ENCODE measurements at places on chromosomes 11 and 22. TPM values are rescaled to one million over a fixed set of nuclear protein-coding genes. Genes with fewer than 3 reads are reported as not detected.

DNA sequence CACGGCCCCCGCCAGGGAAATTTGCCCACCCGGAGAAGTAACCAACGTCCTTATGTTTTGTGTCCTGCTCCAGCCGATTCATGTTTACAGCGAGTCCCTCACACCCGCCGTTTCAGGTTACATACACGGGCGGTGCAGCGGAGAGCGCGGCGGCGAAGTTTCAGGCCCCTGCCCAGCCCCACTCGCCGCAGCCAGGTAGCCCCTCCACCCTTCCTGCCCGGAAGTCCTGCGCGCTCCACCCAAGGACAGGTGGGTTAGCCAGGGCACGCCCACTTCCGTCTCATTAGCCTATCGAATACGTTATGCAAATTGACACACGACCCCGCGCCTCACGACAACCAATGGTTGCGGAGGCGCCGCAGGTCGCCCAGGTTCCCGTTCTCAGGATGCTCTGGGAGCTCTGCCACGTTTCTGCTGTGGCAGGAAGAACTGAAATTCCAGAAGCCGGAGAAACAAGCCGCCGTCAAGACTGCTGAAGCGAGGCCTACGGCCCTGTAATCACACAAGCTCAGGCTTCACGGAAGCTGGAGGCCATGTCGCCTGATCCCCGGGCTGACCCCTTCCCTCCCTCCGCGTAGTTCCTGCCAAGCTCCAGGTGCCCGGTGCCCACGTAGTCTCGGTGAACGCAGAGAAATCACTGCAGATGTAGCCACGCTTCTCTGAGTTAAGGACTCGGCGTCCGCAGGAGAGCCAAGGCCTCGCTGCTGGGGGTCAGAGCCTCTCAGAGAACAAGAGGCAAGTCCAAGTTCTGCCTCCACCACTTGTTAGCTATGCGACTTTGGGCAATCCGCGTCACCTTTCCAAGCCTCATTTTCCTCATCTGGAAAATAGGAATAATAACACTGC is 22.4 kb upstream of the MYH9 start:
- H3K4me1 ChIP-seq, result peaks cover 66% of the 10 kb centered on the region
- H3K27ac ChIP-seq, result peak overlapping the region; percentile 63
- H3K4me3 ChIP-seq, result peak overlapping the region; percentile 34
- DNase-seq, result peak; percentile 32
- H3K36me3 ChIP-seq, result no peaks in the 10 kb centered on the region

GRCh38 chr22:28232204-28232603 is 313.1 kb upstream of the PITPNB start:
- no peaks in the 10 kb centered on the region for H3K4me1 ChIP-seq
- no peaks in the 10 kb centered on the region for H3K36me3 ChIP-seq
- no peak overlapping the region for H3K4me3 ChIP-seq
- DNase-seq, result no peak
- no peak overlapping the region for H3K27ac ChIP-seq
- no peaks in the 10 kb centered on the region for H3K27me3 ChIP-seq

DNA sequence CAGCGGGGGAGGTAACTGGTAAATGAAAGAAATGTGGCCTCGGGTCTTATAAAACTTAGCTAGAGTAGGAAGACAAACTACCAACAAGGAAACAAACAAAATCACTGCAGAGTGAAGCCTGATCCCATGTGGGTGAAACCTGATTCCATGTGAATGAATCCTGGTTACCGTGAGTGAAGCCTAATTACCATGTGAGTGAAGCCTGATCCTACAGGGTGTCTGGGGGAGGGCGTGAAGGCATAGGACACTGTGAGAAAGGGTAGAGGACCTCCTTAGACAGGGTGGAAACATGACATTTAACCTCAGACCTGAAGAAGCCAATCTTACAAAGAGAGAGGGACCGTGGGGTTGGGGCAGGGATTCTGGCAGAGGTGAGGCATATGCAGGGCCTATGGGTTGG is 106.2 kb upstream of the USP47 start:
- peaks cover 10% of the 10 kb centered on the region for H3K27me3 ChIP-seq
- H3K27ac ChIP-seq, result no peak overlapping the region
- no peaks in the 10 kb centered on the region for H3K36me3 ChIP-seq
- H3K4me3 ChIP-seq, result no peak overlapping the region
- no peaks in the 10 kb centered on the region for H3K4me1 ChIP-seq

GRCh38 chr22:48713272-48714205 is 1114.1 kb downstream of the BRD1 start:
- H3K36me3 ChIP-seq, result no peaks in the 10 kb centered on the region
- H3K4me1 ChIP-seq, result no peaks in the 10 kb centered on the region
- DNase-seq, result no peak
- no peak overlapping the region for H3K27ac ChIP-seq
- H3K4me3 ChIP-seq, result no peak overlapping the region

GRCh38 chr11:72013765-72014711 is 15.3 kb downstream of the IL18BP start:
- no peaks in the 10 kb centered on the region for H3K27me3 ChIP-seq
- no peak for DNase-seq
- H3K36me3 ChIP-seq, result peaks cover 100% of the 10 kb centered on the region
- H3K4me3 ChIP-seq, result no peak overlapping the region

TSPO gene
- total RNA-seq, result 45.6 TPM

DNA sequence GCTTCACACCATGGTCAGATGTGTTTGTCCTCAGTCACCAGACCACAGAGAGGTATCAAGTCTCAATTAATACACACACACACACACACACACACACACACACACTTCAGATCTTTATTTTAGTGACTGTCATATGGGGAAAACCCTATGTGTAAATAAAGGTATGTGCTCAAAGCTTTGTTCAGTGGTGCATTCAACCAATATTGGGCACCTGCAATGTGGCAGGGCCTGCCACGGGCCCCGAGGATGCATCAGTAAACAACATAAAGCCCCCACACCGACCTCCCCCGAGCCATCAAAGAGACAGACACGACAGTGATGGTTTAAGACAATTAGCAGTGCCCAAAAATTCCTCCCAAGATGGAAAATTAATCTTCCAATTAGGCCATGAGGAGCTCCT is 51.6 kb downstream of the SHANK2 start:
- no peaks in the 10 kb centered on the region for H3K4me1 ChIP-seq
- no peak for DNase-seq

GRCh38 chr11:11215058-11215815 is 137.8 kb downstream of the CSNK2A3 start:
- no peaks in the 10 kb centered on the region for H3K4me1 ChIP-seq
- no peaks in the 10 kb centered on the region for H3K27me3 ChIP-seq
- H3K4me3 ChIP-seq, result no peak overlapping the region
- H3K36me3 ChIP-seq, result no peaks in the 10 kb centered on the region

GRCh38 chr11:79076526-79077115 is 364.2 kb downstream of the TENM4 start:
- no peak overlapping the region for H3K4me3 ChIP-seq
- no peaks in the 10 kb centered on the region for H3K36me3 ChIP-seq
- DNase-seq, result no peak

DNA sequence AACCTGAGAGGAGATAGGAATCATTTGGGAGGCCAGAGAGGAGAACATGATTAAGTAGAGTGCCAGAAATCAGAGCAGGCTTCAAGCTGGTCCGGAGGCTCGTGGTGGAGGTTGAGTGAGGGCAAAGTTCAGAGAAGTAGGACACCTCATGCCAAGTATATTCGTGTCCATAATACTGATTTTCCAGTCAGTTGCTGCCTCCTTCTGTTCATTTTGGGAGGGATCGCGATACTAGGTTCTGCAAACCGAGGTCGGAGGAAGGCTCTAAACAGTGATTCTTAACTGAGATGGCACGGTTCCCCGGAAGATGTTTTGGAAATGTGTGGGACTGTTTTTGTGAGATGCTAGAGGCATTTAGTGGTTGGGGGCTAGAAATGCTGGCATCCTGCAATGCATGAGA is 13.6 kb upstream of the CD3E start:
- no peak overlapping the region for H3K27ac ChIP-seq
- no peaks in the 10 kb centered on the region for H3K27me3 ChIP-seq

DNA sequence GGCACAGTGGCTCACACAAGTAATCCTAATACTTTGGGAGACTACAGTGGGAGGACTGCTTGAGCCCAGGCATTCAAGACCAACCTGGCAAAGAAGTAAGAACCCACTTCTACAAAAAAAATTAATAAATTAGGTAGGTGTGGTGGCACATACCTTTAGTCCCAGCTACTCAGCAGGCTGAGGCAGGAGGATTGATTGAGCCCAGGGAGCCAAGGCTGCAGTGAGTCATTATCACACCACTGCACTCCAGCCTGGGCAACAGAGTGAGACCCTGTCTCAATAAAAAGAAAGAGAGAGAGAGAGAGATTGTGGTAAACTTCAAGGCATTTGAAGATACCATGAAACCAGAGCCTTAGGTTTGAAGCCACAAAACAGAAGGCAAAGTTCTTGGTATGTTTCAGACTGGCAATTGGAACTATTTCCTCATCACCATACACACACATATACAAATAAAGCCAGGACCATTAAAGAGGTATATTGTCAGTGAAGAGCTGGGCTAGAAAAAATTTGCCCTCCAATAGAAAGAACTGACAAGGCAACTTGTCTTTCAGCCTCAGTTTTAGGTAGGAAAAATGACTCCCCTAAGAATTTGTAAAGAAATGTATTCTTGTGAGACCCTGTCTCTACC is 24.6 kb upstream of the B3GNT6 start:
- no peak for DNase-seq
- no peaks in the 10 kb centered on the region for H3K27me3 ChIP-seq
- no peaks in the 10 kb centered on the region for H3K36me3 ChIP-seq
- no peak overlapping the region for H3K27ac ChIP-seq

DNA sequence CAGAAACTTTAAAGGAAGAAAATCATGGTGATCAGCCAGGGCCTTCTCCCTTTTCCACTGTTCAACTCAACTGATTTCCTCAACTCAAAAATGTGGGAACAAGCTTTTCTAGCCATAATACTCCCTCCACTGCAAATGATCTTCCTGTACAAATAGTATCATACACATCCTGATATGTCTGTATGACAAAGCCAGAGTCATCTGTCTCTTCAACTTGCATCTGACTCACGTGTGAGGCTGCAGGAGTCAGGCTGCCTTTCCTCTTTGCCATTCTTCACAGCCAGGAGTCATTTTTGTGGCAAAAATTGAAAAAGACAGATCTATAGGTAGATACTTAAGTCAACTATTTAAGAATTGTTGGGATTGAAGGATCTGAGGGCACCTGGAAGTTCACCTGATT is 13.3 kb downstream of the PATZ1 start:
- H3K4me3 ChIP-seq, result no peak overlapping the region
- H3K27me3 ChIP-seq, result no peaks in the 10 kb centered on the region
- DNase-seq, result no peak
- H3K36me3 ChIP-seq, result peaks cover 89% of the 10 kb centered on the region
- H3K27ac ChIP-seq, result no peak overlapping the region

GRCh38 chr22:24518771-24519485 is 23.8 kb downstream of the UPB1 start:
- H3K4me1 ChIP-seq, result peaks cover 6% of the 10 kb centered on the region
- no peak overlapping the region for H3K27ac ChIP-seq
- H3K36me3 ChIP-seq, result no peaks in the 10 kb centered on the region
- DNase-seq, result no peak
- H3K4me3 ChIP-seq, result no peak overlapping the region

- no peak overlapping the region for H3K27ac ChIP-seq
- no peak overlapping the region for H3K4me3 ChIP-seq
- no peaks in the 10 kb centered on the region for H3K36me3 ChIP-seq
- H3K27me3 ChIP-seq, result peaks cover 6% of the 10 kb centered on the region
- peaks cover 16% of the 10 kb centered on the region for H3K4me1 ChIP-seq
- no peak for DNase-seq
Measured at GRCh38 chr11:124737638-124738305, 2.0 kb upstream of the NRGN start.

DNA sequence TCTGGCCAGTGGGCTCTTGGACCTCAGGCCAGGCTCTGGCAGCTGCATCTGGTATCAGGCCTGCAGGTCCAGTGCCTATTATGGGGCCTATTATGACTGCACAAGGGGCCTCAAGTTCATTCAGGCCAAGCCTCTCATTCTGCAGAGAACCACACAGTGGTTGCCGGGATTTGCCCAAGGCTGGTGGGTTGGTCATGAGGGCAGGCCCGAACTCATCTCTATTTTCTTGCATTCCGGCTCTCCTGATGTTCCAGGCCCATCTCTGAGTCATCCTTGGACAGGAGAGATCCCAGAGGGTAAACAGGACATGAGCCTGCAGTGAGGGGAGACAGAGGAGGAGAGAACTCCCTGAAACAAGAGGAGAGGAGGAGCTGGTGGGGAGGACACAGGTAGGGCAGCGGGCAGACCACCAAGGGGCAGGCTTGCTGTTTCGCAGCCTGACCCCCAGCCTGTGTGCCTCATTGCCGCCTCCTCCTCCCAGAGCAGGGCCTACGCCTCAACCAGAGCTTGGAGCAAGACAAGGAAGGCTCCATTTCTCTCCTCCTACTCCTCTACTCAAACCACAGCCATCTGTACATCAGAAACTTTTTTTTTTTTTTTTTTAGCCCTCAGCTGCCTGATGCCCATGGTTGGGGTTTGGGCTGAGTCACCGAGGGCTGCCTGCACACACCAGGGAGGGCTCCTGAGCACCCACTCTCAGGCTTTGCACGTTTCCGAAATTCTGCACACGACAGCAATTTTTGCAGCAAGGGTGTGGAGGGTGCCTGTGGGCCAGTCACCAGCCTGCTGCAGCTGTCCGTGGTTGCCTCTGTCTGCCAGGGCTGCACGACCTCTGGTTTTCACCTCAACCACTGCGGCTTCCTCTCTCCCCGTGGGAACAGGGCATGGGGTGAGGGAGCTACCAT is 12.7 kb upstream of the TREH start:
- peak overlapping the region; percentile 19 for H3K27ac ChIP-seq
- peaks cover 82% of the 10 kb centered on the region for H3K4me1 ChIP-seq
- H3K4me3 ChIP-seq, result no peak overlapping the region
- no peaks in the 10 kb centered on the region for H3K36me3 ChIP-seq
- H3K27me3 ChIP-seq, result no peaks in the 10 kb centered on the region

KCNA4 gene
- total RNA-seq, result not detected

NTM gene
- not detected for total RNA-seq

CASP5 gene
- total RNA-seq, result not detected

CYTH4 gene
- 138 TPM for total RNA-seq

DNA sequence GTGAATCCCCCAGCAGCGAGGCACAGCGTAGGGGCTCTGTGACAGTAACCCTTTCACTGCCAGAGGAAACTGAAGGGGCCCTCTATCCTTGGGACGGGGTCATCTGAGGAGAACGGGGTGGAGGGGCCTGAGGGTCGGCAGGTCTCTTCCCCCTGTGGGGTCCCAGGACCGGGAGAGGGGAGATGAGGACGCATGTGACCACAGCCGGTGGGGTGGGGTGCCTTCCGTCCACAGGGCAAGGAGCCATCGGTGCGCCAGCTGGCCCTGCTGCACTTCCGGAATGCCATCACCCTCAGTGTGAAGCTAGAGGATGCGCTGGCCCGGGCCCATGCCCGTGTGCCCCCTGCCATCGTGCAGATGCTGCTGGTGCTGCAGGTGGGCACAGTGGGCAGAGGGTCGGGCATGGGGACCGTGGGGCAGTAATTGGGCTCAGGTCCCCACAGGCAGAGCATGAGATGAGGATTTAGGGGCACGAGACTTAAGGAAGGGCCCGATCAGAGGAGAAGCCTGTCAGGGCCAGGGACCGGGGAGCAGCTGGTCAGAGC is 20.3 kb upstream of the ARHGAP8 start:
- no peak overlapping the region for H3K4me3 ChIP-seq
- DNase-seq, result no peak

GRCh38 chr22:40572976-40573375 is 63.5 kb downstream of the MRTFA start:
- no peak overlapping the region for H3K4me3 ChIP-seq
- peaks cover 2% of the 10 kb centered on the region for H3K4me1 ChIP-seq
- no peak for DNase-seq
- no peak overlapping the region for H3K27ac ChIP-seq
